Ureter (tissue), 1 donor: ENCODE measurements at places on chromosomes 13 and 19. TPM values are rescaled to one million over a fixed set of nuclear protein-coding genes. Genes with fewer than 3 reads are reported as not detected.

The KRTDAP gene
- not detected for total RNA-seq

The RAB3A gene
- total RNA-seq: 6.1 TPM

The NLRP11 gene
- total RNA-seq: not detected

The SPRED3 gene
- 2.1 TPM for total RNA-seq

DNA sequence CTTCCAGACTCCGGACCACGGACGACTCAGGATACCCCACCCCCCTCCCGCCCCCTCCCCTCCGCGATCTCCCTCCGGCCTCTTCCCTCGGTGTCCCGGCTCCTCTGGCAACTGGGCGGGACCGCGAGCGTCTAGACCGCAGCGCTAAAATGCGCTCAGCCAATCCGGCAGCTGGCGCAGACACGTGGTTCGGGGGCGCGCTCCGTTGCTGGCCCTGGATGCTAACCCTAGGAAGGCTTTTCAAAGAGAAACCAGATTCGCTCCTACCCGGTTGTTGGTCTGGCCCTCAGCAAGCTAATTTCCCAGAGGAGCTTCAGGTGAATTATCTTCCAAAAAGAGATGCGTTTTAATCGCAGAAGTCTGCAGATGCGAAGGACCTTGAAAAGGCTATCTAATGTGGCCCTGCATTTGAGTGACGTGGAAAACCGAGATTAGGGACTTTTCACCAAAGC is at the start of gene DZIP1:
Gene DZIP1, minus strand, starts transcription at position 106 of the 452 bp plus-strand sequence. CDS start 2,677 bp downstream, outside the sequence.
- peak; percentile 73 for DNase-seq

GRCh38 chr13:43785650-43786471 is 911 bp downstream of the ENOX1 start:
- DNase-seq: peak; percentile 87

DNA sequence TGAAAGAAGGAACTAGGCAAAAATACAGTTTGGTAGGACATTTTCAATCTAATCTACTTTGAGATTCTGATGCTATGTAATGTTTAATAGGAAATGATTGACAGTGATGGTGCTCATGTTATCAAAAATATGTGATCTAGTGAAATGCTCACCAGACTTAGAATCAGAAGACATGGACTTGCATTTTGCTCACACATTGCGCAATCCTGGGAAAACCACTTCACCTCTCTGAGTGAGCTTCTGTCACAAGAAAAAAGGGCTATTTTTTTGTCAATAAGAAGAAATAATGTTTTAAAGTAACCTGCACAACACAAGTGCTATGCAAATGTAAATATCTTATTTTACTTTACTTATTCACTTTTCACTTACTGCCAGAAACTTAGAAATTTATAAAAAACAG is 380.9 kb upstream of the HTR2A start:
- no peak for DNase-seq

GRCh38 chr13:37442996-37443395 is 155.6 kb downstream of the POSTN start:
- no peak for DNase-seq

- no peak for DNase-seq
Observed at GRCh38 chr13:21825186-21825585, 154.3 kb downstream of the FGF9 start.

- DNase-seq: no peak
Observed at GRCh38 chr13:21395953-21396352, 63.1 kb downstream of the ZDHHC20 start.

- DNase-seq: no peak
Observed at GRCh38 chr13:25203127-25203740, 31.1 kb upstream of the AMER2 start.

DNA sequence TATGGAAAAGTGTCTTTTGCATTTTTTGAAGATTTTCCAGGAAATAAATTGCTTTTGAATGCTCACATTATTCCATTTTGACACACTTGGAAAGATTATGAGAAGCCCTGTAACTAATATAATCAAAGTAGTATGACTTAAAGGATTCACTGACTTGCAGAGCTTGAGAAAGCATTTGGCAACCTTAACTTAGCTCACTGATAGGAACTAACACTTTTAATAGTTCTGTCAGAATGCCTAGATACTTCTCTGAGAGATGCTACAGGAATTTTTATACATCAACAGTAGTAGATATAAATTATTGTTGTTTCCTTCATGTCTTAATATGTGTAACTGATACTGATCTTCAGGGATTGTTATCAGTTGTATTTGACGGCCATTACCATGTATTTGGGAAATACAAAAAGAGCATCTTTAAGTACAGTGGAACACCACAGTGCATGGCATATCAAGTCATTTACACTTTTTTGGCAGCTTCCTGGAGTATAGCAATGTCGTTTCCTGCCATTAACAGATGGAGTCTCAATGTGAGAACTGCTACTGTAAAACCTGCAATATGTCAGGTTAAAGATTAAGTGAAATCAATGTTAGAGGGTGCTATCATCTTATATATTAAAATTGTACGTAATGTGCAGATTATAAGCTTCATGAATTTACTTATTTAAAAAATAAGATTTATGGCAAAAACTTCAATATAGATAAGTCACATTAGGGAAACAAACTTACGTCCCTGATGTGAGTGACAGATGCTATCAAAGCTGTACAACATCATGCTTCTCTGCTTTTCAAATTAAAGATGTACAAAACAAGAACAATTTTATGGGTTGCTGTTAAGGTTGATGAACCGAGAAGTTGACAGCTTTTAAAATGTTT is 1159.8 kb upstream of the MIR17HG start:
- DNase-seq: no peak
